ENCODE measurements at places on chromosomes 13 and 19.

GRCh38 chr19:45215391-45216191, 29.6 kb downstream of the EXOC3L2 start:
- no peak for DNase-seq

DNA sequence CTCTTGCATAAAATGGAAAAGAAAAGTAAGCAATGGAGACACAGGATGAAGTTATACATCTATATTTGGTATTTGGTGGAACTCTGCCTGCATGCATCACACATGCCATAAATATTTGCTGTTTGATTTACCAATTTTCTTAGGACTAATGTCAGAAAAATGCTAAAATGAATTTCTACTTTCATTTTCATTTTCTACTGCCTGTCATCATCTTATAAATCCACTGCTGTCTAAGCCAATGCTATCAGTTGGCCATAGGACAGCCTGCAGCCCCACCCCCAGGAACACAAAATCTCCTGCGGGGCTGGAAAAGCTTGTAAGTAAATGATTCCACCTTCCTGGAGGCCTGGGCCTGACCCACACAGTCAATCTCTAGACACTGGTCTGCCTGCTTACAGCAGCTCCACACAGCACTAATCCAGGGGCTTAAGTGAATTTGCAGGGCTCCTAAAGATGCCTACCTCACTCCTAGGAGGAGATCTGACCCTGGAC, 122.0 kb downstream of the ENOX1 start:
- DNase-seq = peak; percentile 85

DNA sequence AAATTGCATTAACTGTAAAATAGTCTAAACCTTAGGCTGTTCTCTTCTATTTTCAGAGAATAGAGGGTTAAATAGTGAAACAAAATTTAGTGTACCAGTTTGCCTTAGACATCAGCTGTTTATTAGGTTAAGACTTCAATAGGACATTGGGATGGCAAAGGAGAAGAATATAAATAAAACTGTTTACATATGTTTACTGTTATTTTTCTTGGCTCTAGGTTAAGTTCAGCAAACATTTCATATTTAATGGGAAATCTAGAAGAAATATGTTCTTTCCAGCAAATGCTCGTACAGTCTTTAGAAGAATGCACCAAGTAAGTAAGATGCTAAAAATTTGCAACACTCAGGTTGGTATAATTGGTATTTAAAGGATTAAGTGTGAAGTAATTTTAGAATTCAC, 76.5 kb upstream of the TEX29 start:
- DNase-seq = no peak

GRCh38 chr13:73610799-73611592, 523.2 kb downstream of the KLF12 start:
- DNase-seq = no peak

DNA sequence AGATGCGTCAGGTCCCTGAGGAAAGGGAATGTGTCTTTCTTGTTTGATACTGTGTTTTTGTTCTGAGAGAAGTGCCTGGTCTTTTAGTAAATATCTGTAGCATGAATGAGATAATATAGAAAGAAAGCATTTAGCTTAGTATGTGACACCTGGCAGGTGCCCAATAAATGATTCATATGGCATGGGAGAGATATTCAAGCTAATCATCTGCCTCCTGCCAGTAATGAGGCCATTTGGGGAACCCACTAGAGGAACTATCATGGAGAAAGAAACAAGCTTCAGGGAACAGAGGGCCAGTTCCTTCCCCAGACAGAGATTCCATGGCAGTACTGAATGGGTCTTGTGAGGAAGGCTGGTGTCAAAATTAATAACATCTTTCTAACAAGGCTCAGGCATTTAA, 603.9 kb downstream of the DCT start:
- DNase-seq = peak; percentile 78

GRCh38 chr19:28535352-28535775, 677.6 kb downstream of the UQCRFS1 start:
- no peak for DNase-seq

GRCh38 chr13:78601124-78601873, 2.1 kb downstream of the POU4F1 start:
- DNase-seq = no peak

GRCh38 chr13:75754936-75755335, 118.8 kb downstream of the LMO7 start:
- DNase-seq = no peak

DNA sequence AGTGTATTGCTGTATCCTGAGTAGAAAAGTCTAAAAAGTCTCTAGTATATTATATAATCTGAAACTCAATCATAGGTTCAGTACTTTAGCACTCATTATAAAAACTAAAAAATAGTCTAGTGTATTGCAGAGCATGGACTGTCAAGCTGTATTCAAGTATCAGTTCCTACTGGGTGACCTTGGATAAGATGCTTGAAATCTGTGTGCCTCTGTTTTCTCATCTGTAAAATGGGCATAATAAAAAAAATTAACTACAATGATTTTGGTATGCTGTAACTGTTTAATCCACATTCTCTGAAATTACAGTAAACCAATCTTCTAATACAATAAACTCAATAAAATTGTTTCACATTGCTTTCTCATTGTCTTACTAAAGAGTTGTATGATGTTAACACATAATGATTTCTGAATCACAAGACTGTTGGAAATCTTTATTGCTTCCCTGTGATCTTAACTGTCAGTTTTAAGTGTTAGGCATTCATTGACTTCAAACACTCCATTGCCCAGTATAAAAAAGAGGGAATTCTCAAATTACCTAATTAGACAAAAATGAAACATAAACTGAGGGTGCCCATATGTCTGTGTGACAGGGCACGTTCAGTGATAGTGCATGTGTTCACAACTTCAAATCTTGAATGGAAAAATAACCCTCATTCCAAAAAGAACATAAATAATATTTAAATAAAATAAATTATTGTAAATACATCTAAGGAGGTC, 2.2 kb downstream of the STARD13 start:
- DNase-seq = no peak

- no peak for DNase-seq
Measured at GRCh38 chr13:73623281-73623680, 510.9 kb downstream of the KLF12 start.

Data from fibroblast of skin of abdomen (primary cell).